ENCODE measurements at places on chromosomes 6 and 20.

DNA sequence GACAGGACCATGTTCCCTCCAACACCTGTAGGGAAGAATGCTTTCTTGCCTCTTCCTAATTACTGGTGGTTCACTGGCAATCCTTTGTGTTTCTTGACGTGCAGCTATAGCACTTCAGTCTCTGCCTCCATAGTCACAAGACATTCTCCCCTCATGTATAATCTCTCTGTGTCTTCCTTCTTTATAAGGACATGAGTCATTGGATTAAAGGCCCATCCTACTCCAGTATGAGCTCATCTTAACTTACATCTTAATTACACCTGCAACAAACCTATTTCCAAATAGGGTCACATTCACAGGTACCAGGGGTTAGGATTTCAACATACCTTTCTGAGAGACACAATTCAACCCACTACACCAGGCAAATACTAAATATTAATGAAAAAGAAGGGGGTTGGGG is 213.6 kb downstream of the RNGTT start:
- no peak for DNase-seq

GRCh38 chr6:101597693-101598092 is 204.2 kb downstream of the GRIK2 start:
- DNase-seq = no peak

- DNase-seq = no peak
Observed at GRCh38 chr6:133553652-133554051, 312.5 kb downstream of the EYA4 start.

GRCh38 chr6:136338486-136338885 is 48.8 kb upstream of the BCLAF1 start:
- no peak for DNase-seq

All from NCI-H510A (cell line).